ENCODE measurements at places on chromosomes 3 and 15. TPM values are rescaled to one million over a fixed set of nuclear protein-coding genes. Genes with fewer than 3 reads are reported as not detected.

The CDV3 gene
- polyA plus RNA-seq, result 93.8 TPM

The CACNA1D gene
- polyA plus RNA-seq, result 29.6 TPM

The SPINK8 gene
- 1.6 TPM for polyA plus RNA-seq

The MRAS gene
- polyA plus RNA-seq, result 83.9 TPM

The TM4SF1 gene
- 39.4 TPM for polyA plus RNA-seq

The TTC23 gene
- 16.5 TPM for polyA plus RNA-seq

The FBXO40 gene
- 0.09 TPM for polyA plus RNA-seq

Data from spinal cord (tissue), 10 donors.